Stimulated activated CD8-positive, alpha-beta memory T cell treated with anti-CD3 and anti-CD28 coated beads, Interleukin-4, amount 100 ng/mL, for 4 hours (primary cell): ENCODE measurements at places on chromosomes 12 and 14.

DNA sequence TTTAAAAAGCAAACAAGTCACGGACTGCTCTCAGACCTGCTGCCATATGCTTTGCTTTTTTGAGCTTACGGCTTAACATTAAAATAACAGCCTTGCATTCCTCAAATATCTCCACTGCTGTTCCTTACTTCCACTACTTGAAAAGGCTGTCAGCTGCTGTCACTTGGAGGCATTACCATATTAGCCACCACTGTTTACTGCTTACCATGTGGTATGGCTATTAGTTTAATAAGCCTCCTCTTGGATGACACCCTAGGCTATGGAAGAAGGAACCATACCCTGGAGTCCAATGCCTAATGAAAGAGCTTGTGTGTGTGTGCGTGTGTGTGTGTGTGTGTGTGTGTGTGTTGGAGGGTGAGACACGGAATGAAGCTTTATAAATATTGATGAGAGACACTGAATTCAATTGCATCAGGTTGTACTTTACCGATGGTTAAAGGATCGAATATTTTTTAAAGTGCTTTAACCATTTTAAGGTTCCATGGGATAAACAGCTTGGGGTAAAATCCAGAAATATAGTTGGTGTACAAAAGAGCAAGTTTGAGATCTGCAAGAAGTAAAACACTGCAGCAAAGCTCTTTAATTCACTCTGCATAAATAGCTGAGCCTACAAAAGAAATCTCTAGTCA, 174.5 kb downstream of the TTC7B start:
- DNase-seq: no peak

DNA sequence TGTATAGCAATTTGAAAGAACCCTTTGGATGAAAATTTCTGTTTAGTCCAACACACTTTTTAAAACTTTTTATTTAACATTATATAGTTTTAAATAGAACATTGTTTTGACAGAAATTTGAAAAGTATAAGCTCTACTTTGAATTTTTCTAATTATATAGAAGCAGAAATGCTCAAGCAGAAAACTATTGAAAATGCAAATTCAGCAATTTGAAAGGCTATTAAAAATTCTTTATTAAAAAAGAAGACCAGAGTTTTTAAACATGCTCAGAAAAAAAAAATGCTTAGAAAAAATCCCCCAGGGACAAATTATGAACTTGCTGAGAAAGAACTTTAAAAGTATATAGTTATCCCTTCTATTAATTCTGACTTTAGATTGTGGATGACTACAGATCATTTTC, 21.1 kb upstream of the FSCB start:
- no peak for DNase-seq

DNA sequence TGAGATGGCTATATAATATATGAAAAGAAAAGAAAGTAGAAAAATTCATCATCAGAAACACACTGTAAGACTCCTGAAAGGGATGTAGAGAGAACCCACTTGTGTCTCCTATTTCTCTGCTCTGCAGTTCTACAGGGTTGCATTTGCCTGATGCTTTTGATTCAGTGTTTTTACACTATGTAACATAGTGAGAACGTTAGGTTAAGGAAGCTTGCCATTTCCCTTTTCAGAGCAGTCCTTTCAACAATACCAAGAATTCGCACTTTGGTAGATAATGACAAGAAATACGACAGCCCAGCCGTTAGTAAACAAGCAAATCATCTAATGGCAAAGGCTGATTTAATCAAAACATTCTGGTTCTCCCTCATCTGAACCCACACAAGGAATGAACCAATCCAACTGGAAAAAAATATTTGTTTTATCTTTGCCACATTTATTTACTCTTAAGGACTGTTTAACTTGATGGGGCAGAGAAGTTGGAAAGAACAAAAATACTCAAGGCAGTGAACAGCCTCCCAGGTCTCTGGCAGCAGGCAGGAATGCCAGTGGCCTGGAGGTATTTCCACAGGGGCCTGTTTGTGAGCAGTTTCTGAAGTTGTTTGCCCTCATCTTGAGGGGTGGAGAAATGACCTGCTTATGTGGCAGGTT, 30.8 kb upstream of the SOCS2 start:
- DNase-seq: no peak

DNA sequence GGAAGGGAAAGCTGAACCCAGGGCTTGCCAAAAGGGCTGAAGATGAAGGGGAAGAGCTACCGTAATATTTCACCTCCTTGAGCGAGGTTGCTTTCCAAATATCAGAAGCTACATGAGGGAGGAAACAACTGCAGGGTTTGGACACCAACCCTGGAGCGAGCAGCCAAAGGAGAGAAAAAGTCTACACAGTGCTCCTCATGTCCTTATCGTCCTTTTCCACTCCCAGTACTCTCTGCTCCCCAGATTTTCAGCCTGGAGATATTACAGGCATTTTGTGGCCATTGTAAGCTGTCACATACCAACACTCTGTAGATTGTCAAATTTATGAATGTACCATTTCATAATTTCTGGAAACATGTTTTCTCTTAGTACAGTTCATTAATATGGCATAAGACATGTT, 115.9 kb downstream of the GPHN start:
- DNase-seq: no peak

DNA sequence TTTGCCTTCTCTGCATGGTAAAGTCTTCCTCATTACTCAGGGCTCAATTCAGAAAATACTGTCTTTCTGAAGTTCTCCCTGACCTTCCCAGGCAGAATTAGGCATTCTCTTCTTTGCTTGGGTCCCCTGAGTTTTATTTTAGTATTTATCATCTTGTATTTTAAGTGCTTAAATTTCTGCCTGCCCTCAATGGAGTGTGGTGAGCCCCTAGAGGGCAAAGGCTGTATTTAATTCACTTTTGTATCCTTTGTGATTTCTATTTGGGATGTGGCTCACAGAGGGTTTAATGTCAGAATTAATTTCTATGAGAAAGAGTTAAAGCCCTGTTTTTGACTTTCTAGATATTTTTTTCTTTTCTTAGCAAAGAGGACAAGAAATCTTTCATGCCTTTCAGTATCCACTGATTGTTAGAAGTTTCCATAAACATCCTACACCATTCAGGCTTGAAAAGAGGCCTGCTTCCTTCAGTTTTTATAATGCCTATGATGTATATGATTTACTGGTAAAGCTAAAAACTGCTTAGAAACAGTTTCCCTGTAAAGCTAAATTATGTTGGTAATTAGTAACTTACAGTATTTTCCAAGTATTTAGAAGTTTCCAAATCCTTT, 55.6 kb upstream of the PTPRB start:
- DNase-seq: no peak

- no peak for DNase-seq
These were observed 81.8 kb upstream of the STAC3 start for GRCh38 chr12:57332646-57333312.

- DNase-seq: no peak
These were observed 78.1 kb downstream of the PELI2 start for GRCh38 chr14:56196274-56196673.

DNA sequence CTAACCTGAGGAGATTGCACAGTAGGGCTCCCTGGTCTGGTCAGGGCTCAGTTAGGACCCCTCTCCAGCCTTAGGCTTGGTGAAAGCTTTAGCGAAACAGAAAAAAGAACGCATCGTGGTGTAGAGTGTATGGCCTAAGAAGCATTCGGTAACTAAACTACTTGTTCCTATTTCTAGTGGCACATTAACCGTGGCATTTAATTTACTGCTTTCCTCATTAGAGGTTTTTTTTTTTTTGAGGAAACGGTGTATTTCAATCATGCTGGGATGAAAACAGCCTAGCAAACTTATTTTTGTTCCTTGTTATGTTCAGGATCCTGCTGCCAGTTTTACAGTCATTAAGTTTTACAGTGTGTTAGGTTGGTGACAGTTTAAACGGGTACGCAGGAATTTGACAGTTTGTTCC, 518 bp upstream of the OSBPL8 start:
- DNase-seq: no peak

GRCh38 chr12:110649341-110649847, 35.5 kb downstream of the TCTN1 start:
- DNase-seq: no peak

DNA sequence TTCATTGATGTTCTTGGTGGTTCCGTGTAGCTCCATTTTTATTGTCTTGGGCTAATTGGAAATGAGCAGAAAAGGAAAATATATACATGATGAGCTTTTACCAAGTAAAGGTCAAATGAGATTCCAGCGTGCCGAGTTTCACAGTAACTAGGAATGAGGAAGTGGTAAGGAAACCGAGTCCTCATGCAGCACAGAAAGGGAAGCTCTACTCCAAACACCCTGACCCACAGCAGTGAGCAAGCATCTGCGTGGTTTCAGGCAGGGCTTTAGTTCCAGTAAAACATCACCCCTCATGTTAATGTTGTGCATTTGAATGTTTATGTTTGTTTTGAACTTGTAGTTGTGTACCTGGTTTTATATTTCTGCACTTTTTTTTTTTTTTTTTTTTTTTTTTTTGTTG, 208.0 kb downstream of the SLC41A2 start:
- DNase-seq: no peak

- DNase-seq: no peak
These were observed 50.8 kb upstream of the PTHLH start for GRCh38 chr12:28023156-28023887.

DNA sequence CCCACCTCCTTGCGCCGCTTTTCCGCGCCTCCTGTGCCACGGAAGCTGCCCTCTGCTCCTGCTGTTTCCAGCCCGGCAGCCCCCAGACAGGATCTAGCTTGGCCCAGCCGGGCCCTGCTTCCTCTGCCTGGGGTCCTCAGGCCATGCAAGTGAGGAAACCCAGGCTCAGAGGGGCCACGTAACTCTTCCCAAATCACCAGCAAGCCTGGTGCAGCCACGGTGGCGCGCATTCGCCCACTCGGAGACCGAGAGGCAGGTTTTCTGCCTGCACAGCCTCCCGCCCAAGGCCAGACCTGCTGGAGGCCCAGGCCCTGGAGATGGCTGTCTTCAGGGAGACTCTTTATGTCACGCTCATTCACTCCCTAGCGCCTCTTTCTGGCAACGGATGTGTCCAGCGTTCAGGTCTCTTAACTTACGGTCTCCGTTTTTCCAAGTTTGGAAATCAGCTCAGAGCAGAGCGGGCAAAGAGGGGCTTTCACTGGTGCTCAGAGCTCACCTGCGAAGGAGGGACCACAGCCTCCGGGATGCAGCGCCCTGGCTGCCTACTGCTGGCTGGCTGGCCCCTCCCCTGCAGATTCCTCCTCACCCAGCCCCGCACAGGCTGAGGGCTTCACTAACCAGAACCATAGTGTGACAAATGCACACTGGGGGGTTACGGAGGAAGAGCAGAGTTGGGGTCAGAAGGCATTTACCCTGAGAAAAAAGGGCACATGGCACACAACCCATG, 20.6 kb upstream of the CEP170B start:
- no peak for DNase-seq

- no peak for DNase-seq
These were observed 14.8 kb downstream of the SNW1 start for GRCh38 chr14:77746064-77746702.

DNA sequence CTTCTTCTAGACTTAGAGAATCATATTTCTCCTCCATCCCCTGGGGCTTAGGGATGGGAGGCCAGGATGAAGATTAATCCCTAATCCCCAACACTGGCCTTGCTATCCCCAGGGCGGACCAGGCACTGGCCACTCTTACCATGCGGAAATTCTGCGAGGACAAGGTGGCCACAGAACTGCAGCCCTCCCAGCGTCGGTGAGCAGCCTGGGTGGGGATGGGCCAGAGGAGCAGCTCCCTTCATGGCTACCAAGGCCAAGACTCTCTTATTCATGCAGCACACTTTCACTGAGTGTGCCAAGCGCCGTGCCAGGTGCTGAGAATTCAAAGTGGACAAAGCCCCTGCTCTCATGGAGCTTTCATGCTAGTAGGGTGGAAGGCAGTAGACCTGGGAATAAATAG, 7.0 kb downstream of the TNS2 start:
- no peak for DNase-seq

DNA sequence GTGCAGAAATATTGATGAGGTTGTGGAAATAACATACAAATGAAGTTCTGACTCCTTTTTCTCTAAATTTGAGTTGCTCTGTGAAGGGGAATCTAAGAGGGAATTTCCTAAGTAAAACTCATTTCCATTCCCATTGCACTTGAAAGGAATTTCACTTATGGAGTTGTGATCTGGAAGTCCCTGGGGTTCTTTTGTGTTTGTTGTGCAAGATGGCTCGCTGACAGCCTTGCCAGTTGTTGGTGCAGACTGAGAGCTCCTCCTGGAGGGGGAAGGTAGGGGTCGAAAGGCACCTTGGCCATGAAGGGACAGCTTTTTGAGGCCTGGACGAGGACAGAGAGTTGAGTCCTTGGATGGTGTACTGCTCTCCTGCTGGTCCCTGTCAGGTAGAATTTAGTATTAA, 72.0 kb downstream of the C12orf56 start:
- DNase-seq: no peak

DNA sequence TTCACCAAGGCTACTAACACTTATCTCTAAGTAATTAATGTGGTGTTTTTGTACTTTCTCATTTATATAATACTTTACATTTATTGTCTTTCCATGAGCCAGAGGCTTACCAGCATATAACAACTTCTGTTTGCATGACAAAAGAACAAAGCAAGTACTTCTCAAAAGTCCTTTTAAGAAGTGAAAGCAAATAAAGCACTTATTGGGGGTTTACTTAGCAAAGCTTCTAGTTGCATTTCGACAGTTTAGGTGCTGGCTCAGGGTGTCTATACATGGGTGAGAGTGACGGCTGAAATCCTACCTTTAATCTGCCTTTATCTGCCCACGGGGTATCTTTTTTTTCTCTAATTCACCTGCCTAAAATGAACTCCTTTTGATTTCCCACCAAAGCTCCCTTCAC, 21.0 kb upstream of the DCN start:
- DNase-seq: no peak

GRCh38 chr12:68495336-68496070, 115.2 kb upstream of the RAP1B start:
- DNase-seq: no peak

- no peak for DNase-seq
These were observed 506 bp downstream of the TMEM132D start for GRCh38 chr12:129903092-129903945.

GRCh38 chr14:38257507-38257906, 1.6 kb upstream of the CLEC14A start:
- DNase-seq: no peak

GRCh38 chr12:16266085-16266484, 11.4 kb downstream of the SLC15A5 start:
- no peak for DNase-seq
